ENCODE measurements at places on chromosomes 7 and 10.

- no peak for DNase-seq
These were observed 680.2 kb upstream of the GHITM start for GRCh38 chr10:83459124-83459523.

- no peak for DNase-seq
These were observed 663.1 kb upstream of the PCDH15 start for GRCh38 chr10:55464083-55464482.

GRCh38 chr7:23863209-23863787 lies 153.3 kb downstream of the STK31 start:
- DNase-seq: peak; percentile 42

- DNase-seq: no peak
These were observed 12.8 kb downstream of the TFPI2 start for GRCh38 chr7:93877742-93878141.

DNA sequence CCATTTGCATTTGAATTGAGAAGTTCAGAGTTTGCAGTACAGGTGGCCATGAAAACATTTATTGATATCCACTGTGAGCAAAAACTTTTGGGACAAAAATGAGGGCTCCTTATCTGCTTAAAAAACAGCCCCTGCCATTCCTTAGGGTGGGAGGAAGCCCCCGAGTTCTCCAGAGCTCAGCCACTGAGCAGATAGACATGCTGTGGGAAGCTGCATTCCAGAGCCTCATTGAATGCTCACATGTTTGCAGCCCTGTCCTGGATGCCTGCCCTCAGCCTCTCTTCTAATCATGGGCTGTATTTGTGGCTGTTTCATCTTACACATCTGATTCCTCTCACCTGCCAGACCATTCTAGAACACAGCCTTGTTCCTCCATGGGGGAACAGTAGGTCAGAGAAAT lies 33.3 kb downstream of the PLPP4 start:
- DNase-seq: no peak

DNA sequence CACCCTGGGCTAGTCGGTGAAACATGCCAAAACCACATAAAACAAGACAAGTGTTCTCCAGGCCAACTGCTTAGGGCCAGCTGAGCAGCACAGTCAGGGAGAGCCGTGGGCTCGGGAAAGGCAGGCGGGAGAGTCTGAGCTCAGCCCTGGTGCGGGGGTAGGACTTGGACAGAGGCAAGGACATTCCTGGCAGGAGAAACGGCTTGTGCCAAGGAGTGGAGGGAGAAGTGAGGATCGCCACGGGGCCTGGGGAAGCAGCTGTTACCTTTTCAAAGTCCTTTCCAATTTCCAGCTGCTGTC lies 4.2 kb downstream of the ELN start:
- DNase-seq: no peak

DNA sequence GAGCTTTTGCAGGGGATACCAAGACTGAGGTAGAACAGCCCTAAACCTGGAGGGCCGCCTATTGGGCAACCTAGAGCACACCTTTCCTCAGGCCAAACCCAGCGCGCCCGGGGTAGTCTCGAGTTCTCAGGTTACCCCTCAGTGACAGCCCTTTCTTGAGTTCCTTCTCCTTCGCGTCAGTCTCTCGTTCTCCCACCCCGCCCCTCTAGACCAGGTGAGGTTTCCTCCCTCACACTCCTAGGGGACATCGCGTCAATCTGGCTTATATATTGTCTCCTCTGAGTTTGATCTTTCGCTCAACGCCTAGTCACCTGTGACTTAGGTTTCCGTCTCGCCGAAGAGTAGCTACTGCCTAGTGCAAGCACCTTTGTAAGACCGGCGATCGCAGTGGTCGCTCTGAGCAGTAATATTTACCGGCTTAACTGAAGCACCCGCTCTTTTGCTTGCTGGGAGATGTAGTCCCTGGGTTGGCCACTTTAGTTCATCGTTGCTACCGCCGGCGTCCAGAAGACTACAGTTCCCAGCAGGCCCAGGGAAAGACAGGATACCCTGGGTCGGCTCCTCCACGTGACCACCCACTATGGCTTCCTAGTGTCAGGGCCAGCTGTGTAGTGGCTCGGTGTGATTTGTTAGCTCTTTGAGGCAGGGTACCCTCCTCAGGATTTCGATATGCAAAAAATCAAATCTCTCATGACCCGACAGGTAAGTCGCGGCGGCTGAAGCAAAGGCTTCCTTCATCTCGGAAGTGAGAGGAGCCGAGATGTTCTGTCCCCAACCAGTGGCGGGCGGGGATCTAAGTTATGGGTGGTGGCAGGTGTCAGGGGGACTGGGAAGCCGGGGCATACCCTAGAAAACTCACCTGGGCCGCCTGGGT lies at the start of gene VPS50:
Gene VPS50, plus strand, starts transcription at position 568 of the 874 bp plus-strand sequence. Its CDS starts 102 bp downstream, at position 670.
- DNase-seq: peak; percentile 94

GRCh38 chr7:17940951-17941431 lies 697 bp upstream of the SNX13 start:
- DNase-seq: peak; percentile 35

DNA sequence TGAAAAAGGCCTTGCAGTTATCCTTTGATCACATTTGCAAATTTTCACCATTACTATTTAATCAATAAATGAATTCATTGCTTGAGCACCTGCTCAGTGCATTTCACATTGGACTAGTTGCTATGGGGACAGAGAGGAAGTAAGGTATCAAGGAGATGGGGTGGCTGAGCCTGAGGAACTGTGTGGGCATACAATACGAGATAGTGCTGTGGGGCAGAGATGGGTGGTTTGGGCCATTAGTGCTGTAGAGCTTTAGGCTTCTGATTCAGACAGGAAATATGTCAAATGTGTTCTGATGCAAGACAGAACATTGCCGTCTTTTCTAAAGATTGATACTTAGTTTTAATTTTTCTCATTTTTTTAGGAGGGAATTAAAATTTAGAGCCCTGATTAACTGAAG lies 13.2 kb downstream of the ITGB8 start:
- no peak for DNase-seq

- no peak for DNase-seq
These were observed 150.2 kb downstream of the RAB11FIP2 start for GRCh38 chr10:117896517-117896916.

DNA sequence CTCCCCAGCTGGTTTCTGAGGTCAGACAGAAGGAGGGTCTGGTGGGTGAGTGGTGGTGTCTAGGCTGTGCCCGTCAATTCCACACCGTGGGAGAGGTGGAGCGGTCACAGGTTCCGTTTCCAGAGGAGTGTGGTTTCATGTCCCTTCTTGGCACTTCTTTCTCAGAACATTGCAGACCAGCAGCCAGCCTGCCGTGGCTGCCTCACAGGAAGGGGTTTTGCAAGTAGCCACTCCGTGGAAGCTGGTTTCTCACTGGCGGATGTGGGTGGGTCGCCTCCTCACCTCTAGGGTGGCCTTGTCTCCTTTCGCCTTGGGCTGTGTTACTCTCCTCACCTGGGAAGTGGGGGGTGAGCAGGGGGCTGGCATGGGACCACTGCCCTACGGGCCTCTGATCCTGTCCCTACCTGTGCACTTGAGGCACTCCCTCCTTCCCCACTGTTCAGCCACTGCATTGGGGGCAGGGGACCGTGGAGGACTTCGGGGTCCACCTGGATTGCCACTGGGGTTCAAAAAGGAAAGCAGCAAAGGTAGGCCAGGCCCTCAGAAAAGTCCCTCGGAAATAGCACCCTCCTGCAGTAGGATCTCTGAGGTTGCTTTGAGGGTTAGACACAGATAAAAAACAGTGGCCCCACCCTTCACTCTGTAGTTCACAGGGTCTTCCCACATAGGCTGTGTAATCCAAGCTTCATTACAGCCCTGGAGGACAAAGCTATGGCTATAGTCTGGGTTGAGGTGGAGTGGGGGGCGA lies 33.9 kb downstream of the TSPAN14 start:
- DNase-seq: no peak

GRCh38 chr7:36165059-36165458 lies 12.0 kb downstream of the EEPD1 start:
- no peak for DNase-seq

DNA sequence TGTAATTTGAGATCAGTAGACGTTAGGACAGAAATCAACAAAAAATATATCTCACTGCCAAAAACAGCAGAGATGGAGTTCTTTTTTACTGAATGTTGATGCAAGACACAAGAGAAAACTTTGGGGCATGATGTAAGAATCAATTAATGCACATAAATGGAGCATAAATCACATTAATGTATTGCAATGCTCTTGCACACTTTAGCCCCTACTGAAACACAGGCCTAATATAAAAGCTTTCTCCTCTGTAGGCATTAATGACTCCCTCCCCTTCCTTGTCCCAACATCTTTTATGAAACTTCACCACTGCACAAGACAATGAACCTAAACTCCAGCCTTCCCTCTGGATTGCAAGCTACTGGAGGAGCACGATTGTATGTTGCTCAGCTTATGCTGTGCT lies 58.8 kb downstream of the CACNA2D1 start:
- DNase-seq: no peak

- no peak for DNase-seq
These were observed 33.0 kb downstream of the TPST1 start for GRCh38 chr7:66237906-66238772.

GRCh38 chr10:133325440-133326222 lies 11.1 kb downstream of the CALY start:
- DNase-seq: peak; percentile 43

DNA sequence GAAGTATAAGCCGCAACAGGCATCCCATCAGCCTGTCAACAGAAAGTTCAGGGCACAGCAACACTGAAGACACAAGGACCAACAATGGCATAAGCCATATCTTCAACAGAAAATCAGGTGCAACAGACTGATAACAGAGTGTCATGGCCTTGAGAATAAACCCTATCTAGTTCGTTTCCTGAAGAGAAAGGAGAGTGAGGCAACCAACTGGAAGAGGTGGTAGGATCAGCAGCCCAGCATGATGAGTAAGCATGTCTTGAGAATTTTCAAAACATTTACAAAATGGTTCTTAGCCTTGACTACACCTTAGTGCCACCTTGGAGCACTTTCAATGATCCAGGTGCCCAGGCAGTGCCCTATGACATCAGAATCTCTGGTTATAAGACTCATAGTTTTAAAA lies 290.2 kb upstream of the SEMA3C start:
- no peak for DNase-seq

- DNase-seq: no peak
These were observed 162.2 kb downstream of the PFKFB3 start for GRCh38 chr10:6364893-6365292.

- DNase-seq: no peak
These were observed 51.5 kb downstream of the CCDC71L start for GRCh38 chr7:106609416-106609815.

- DNase-seq: no peak
These were observed 118.9 kb downstream of the ITIH5 start for GRCh38 chr10:7547829-7548228.
